ENCODE measurements at places on chromosomes 3 and 15. TPM values are rescaled to one million over a fixed set of nuclear protein-coding genes. Genes with fewer than 3 reads are reported as not detected.

The PGBD4 gene
- total RNA-seq: 5.3 TPM

The ACKR2 gene
- total RNA-seq: 0.46 TPM

The CCDC191 gene
- total RNA-seq: 10.6 TPM

The BCL2A1 gene
- total RNA-seq: 3.0 TPM

The DLL4 gene
- 5.1 TPM for total RNA-seq

The TMEM207 gene
- not detected for total RNA-seq

The NR2E3 gene
- not detected for total RNA-seq

The PATL2 gene
- total RNA-seq: not detected

The SPESP1 gene
- total RNA-seq: 4.8 TPM

The POLQ gene
- total RNA-seq: 2.5 TPM

The KLHL40 gene
- 0.23 TPM for total RNA-seq

The CRABP1 gene
- 37.6 TPM for total RNA-seq

The RPSA gene
- total RNA-seq: 1,160 TPM

The FBXW12 gene
- 1.8 TPM for total RNA-seq
